Myocyte (in vitro differentiated cells): ENCODE measurements at places on chromosomes 5 and 9. TPM values are rescaled to one million over a fixed set of nuclear protein-coding genes. Genes with fewer than 3 reads are reported as not detected.
A peak's percentile ranks its signal among the peaks of the same experiment; 100 is the strongest.

Gene LYSMD3
- 14.3 and 15.8 TPM in 2 replicates for total RNA-seq

Gene ROR2
- total RNA-seq, result 0.05 TPM in 1 of 2 replicates, not detected in the other

Gene GGTA1
- not detected in 2 replicates for total RNA-seq

Gene RFESD
- total RNA-seq, result 1.2 and 1.9 TPM in 2 replicates

Gene SUSD3
- total RNA-seq, result not detected in 2 replicates

Gene TAF11L10
- not detected in 2 replicates for total RNA-seq

Gene ADAMTS13
- total RNA-seq, result 1.2 and 2.5 TPM in 2 replicates

Gene LIFR
- 11.1 and 16.2 TPM in 2 replicates for total RNA-seq

Gene TAF9
- total RNA-seq, result 60.5 and 60.9 TPM in 2 replicates

DNA sequence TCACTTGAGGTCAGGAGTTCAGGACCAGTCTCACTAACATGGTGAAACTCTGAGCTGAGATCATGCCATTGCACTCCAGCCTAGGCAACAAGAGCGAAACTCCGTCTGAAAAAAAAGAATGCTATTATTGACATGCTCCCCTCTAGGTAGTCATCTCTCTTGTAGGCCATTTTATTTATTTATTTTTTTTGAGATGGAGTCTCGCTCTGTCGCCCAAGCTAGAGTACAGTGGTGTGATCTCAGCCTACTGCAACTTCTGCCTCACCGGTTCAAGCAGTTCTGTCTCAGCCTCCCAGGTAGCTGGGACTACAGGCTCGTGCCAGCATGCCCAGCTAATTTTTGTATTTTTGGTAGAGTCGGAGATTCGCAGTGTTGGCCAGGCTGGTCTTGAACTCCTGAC, 20.6 kb upstream of the NIM1K start:
- DNase-seq, result no peak

DNA sequence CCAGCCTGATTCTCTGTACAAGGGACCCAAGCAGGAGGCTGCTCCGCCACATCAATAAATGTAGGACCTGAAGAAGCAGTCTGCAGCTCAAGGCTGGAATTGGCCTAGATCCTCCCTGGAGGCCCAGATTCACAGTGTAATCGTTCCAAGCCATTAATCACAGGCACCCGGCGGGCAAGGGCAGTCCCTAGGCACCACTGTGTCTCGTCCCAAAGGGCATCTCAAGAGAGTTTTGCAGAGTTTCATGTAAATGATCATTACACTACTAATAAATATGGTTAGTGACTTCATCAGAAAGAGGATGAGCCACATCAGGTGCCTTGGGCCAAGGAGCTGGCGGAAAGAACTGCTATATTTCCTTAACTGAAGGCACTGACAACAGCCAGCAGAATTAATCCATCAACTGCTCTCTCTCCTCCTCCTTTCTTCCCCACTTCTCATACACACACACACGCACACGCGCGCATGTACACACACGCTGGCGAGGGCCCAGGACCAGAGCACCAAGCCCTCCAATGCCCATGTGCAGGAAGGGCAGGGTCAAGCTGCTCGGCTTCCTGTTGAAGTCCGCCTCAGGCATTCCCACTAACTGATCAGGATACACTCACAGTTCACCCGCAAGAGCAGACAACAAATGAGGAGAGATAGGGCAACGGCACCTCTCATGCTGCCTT, 33.9 kb downstream of the GNAQ start:
- DNase-seq, result no peak

DNA sequence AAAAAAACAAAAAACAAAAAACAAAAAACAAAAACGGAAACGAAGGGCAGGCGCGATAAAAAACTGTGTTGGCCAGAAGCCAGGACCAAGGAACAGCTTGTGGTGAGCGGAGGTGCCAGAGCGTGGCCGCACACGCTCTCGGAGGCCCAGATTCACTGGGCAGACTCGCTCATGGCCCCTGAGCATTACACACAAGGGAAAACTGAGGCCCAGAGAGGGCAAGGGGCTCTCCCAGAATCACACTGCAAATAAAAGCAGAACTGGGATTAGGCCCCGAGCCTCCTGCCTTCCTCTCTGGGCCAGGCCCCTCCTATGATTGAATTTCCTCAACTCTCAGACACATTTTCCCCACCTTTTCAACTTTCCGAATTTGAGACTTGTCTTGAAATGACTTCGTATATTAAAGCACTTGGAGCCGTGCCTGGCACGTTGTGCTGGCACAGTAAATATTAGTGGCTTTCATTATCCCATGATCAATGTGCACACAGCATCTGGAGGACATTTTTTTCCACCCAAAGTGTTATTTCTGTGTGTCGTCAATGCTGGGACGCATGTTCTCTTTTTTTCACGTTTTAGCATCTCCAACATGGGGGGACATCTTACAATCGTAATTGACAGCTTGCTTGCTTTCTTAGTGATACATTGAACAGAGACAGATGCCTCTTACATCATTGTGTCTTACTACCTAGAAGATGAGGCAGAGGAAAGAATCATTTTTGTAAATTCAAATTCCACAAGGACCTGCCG, 7.4 kb downstream of the FIBCD1 start:
- DNase-seq, result no peak

GRCh38 chr5:74619308-74619707, 21.2 kb downstream of the ENC1 start:
- DNase-seq, result no peak

DNA sequence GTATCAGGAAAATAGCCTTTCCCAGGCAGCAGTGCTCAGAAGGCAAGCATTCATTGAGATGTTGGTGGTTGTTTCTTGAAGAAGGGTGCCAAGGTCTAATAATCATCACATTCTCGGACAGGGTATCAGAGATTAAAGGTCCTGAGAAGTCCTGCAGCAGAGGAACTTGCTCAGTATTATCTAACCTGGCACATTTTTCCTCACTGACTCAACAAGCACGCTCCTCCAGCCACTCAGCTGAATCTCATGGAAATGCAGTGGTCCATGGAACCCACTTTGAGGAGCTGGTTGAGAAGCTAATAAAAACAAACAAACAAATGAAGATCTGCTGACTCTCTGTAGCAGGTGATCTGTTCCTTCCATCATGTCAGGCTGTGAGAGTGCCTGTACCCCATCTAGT, 35.3 kb upstream of the ICE1 start:
- no peak for DNase-seq

DNA sequence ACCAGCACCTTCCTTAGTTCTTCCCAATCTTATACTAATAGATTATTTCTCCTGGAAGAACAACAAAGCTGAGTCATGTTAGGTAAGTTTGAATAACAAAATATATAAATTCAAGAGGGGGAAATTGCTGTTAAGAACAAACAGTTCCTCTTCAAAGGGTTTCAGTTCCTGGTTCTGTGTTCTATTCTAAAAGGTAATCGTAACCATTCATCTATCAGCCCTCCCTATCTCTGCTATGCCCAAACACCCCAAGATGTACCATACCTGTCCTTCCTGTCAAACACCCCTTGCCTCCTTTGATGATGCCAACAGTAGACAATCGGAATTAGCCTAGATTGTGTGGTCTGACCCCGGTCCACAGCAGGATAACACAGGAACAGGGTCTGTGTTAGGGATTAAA, 4.2 kb upstream of the RNF180 start:
- DNase-seq, result no peak

- DNase-seq, result no peak
Measured at GRCh38 chr5:64789457-64789856, 20.7 kb downstream of the CWC27 start.

DNA sequence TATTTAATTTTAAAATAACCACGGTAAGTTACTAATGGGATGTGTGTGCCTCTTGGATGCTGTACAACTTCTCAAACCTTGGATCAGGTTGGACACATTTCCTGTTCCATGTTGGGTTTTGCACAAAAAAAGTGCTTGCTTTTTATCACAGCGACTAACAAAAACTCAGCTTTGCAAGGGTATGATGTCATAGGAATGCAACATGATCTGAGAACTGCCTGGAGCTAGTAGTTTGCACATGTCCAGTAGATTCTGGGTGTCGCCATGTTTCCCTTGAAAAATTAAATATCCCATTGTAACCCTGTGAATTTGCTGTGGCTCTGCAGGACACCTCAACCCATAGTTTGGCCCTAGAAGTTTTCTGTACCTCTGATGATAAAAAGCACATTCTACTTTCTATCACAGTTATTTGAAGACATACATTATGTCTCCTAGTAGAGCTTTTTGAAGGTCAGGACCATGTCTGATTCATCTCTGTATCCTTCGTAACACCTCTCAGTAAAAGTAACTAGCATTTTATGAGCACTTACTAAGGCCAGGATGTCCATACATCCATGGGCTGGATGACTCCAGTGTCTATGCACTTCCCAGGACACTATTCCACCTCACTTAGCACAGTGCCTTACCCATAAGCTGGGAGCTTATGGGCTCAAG, 11.5 kb upstream of the FRMPD1 start:
- DNase-seq, result no peak

- DNase-seq, result peak; percentile 94
Measured at GRCh38 chr5:173789031-173789920, 98.9 kb upstream of the CPEB4 start.

DNA sequence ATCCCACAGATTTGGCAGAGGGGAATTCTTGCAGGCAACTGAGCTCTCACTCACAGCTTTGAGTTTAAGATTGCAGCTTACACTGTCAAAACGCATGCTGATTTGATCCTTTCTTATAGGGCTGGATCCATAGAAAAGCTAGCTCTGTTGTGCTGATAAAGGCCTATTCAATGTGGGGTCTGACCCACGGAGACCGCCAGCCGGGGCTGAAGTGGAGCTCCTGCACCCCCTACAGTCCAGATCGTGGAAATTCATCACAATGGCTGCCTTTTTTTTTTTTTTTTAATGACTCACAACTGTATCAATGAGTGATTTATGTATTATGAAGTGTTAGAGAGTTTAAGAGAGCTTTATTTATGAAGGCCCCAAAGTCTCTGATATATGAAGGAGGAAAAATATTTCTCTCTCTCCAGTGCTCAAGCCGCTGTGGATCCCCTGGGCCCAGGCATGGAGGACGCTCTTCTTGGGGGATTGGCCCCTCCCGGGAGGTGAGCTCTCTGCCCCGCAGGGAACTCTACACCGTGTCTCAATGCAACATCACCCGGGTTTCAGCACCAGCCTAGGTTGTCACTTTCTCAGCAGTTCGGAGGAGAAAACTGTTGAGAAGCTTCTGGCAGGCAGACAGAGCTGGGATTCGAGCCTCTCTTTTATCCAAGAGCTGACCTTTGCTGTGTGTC, 700.2 kb downstream of the IRX1 start:
- no peak for DNase-seq

GRCh38 chr5:75886706-75887105, 169.5 kb upstream of the POC5 start:
- peak; percentile 1 for DNase-seq

DNA sequence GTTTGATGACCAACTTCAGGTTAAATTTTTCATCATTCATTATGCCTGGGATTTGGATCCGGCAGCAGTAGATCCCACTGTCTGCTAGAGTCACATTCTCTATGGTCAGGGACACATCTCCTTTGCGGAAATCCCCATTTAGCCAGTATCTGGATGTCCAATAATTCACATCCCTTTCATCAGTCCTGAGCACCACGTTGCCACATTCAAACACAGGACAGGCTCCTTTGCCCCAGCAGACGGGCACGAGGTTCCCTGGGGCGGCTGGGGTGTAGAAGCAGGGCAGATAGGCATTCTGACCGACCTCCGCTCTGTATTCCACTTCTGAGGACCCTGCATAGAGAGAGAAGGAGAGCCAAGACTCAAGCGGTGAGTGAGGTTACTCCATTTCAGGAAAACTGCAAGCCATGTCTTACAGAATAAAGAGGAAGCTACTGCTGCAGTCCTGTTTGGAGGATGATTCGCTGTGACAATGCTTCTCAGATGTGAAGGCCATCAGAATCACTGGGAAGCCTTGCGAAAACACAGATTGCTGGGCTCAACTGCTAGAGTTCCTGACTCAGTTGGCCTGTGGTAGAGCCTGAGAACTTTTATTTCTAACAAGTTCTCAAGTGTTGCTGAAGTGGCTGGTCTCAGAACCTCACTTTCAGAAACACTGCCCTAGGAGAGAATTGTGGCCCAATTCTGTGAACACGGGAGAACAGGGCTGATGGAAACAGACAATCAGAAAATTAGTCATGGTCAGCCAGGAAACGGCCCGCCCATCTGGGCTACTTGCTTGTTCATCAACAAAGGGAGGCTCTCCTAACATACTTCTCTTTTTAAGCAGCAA, 2.0 kb downstream of the HAVCR2 start:
- peak; percentile 12 for DNase-seq

GRCh38 chr5:110663525-110663924, 62.9 kb downstream of the TMEM232 start:
- no peak for DNase-seq

DNA sequence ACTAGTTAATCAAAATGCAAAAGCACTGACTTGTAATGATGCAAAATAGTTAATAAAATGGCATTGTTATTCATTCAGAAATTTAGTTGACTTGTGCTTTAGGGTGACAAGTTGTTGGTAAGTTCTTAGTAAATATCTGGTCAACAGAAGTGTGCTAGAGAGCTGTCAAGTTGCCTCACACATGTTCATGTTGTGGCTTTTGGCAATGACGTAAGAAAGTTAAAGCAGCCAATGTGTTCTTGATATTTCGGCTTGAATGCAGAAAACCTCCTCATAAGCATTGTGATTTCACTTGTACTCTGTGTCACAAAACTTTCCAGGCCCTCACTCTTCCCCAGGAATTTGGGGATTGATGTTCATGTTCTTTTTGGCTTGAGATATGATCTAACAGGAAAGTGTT, 626.7 kb downstream of the PRR16 start:
- no peak for DNase-seq

- peak; percentile 84 for DNase-seq
Measured at GRCh38 chr5:73625944-73626811, at the start of gene ARHGEF28. Gene ARHGEF28 (plus strand): TSS chr5:73626196. CDS start chr5:73684852, 58,656 bp downstream.

DNA sequence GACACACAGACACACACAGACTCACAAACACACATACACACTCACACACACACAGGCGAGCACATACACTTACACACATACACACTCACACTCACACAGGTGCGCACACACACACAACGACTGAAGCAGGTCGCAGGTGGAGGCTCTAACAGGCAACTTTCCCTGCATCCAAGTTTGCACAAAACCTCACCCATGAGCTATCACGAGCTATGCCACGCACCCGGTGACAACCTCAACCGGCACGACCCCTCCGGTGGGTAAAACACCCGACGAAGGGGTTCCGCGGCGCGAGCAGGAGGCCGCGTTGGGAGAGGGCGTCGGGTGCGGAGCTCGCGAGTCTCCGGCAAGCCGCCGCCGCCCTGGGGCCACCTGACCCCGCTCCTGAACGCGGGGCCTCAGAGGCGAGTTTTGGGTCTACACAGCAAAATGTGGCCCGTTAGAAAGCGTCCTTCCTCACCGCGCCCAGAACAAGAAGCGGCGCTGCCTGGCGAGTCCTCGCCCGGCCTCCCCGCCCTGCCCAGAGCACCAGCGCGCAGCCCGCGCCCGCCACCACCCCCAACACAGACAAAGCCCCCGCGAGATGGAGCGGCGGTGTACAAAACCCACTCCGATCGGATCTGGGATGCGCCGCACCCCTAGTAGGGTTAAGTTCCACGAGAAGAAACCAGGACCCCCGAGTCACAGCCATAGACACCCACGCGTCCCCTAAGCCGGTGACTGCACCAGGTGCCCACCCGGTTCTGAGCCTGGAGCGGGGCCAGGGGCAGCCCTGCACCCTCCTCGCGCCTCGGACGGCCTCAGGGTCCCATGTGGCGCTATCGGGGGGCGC, 665 bp downstream of the SLC6A3 start:
- no peak for DNase-seq
